ENCODE measurements at places on chromosomes 4 and X.

DNA sequence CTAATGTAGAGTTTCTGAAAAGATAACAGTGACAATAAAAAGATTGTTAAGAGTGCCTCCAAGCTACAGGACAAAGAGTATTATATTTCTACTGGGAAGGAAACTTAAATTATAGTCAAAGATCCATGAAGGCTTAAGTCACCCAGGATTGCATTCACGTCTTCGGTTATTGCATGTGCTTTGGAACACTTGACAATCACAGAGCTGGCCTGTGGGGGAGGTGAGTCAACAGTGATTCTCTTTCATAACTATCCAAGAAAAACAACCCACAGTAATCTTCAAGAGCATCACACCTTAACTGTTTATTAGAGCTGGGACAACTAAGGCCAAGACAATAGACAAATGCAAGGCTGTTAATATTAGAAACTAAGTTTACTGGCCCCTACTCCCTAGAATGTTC lies 40.3 kb downstream of the PDGFC start:
- DNase-seq: no peak

DNA sequence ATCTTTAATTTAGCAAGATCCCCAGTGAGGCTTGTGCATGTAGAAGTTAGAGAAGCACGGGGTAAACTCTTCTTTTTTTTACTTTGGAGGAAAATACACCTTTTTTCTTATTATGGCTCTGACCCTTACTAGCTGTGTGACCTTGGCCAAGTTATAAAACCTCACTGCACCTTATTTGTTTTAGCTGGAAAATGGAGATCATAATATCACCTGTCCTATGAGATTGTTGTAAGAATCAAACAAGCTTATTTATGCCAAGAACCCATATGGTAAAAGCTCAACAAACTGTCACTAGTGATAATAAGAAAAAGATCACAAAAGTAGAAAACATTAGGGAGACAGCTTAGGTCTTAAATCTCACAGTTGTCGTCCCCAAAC lies 126.6 kb downstream of the PTTG2 start:
- DNase-seq: no peak

DNA sequence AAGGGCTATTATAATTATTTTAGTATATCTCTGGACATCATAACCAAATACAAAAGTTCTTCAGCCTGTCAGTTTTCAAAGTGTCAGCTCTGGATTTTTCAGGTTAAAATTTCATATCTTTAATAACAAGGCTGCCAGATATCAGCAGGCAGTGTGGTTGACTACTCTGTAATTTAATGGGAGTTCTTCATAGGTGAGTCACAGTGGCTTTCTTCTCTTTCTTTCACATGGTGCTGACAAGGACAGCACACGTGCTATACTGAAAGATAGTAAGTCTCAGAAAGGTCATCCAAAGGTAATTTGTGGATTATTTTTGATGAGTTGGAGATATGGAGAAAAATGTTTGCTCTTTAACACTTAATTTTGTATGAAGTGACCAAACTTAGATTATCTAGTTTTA lies 43.2 kb downstream of the GALNT7 start:
- DNase-seq: no peak

GRCh38 chrX:56797574-56798338 lies 68.7 kb downstream of the NBDY start:
- no peak for DNase-seq

GRCh38 chr4:75016472-75016871 lies 83.6 kb downstream of the PARM1 start:
- no peak for DNase-seq

Data from neural progenitor cell (in vitro differentiated cells).